ENCODE measurements at places on chromosomes 11 and 22. TPM values are rescaled to one million over a fixed set of nuclear protein-coding genes. Genes with fewer than 3 reads are reported as not detected.
A peak's percentile ranks its signal among the peaks of the same experiment; 100 is the strongest.

DNA sequence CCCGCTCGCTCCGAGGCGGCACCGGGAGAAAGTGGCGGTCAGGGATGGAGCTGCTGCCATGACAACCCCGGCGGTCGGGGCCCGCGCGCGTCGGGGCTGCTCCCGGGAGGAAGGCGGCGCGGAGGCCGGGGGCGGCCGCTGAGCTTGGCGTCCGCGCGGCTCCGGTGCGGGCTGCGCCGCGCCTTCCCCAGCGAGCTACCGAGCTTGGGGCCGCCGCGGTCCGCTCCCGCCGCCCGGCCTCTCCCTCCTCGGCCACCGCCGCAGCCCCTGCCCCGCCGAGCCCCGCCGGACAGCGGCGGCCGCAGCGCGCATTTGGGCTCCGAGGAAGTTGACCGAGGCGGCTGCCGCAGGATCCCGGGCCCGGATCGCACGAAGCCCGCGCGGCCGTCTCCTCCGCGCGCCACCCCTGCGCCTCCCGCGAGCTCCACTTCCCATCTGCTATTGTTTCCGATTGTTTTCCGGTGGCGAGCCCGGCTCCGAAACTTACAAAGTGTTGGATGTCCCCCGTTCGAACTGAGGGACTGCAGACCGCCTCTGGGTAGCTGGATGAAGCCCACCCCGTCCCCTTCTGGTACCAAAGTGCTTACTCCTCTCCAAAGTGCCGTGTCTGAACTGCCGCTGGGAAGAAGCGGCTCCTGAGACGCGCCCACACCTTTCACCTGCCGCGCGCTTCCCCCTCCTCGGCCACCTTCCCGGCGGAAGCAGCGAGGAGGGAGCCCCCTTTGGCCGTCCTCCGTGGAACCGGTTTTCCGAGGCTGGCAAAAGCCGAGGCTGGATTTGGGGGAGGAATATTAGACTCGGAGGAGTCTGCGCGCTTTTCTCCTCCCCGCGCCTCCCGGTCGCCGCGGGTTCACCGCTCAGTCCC, 540.3 kb downstream of the NTM start:
- no peak overlapping the region for H3K27ac ChIP-seq
- H3K36me3 ChIP-seq: peaks cover 2% of the 10 kb centered on the region
- H3K4me1 ChIP-seq: no peaks in the 10 kb centered on the region
- H3K27me3 ChIP-seq: peaks cover 43% of the 10 kb centered on the region
- H3K4me3 ChIP-seq: no peak overlapping the region

Gene LDLRAD3
- total RNA-seq: not detected

Gene SMCO4
- total RNA-seq: 36.1 TPM

DNA sequence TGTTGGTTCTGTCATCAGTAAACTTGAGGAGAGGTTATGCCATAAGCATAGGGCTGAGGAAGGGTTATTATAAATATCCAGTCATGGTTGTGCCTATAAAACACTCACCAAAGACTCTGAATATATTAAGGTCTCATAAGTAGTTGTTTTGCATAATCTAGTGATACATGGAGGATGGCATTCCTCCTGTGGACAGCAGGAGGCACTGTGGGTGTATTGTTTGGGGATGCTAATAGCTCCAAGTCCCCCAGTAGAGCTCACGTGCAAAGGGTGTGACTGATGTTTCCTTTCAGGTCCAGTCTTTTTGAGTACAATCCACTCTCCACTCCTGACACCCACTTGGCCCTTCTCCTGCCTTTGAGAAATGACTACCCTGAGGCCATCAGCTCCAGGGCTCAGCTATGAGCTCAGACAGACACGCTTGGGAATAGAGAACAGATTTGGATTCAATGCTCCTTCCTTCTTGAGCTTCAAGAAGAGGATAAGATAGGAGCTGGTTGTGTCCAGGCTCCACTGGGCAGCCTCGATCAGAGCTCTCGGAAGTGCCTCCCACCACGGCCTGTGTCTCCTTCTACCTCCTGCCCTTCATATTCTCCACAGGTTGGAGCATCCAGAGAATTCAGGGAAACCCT, 85.2 kb upstream of the IGLL5 start:
- no peak overlapping the region for H3K4me3 ChIP-seq
- no peaks in the 10 kb centered on the region for H3K36me3 ChIP-seq
- H3K4me1 ChIP-seq: no peaks in the 10 kb centered on the region
- no peaks in the 10 kb centered on the region for H3K27me3 ChIP-seq
- no peak overlapping the region for H3K27ac ChIP-seq

- no peaks in the 10 kb centered on the region for H3K36me3 ChIP-seq
- no peaks in the 10 kb centered on the region for H3K27me3 ChIP-seq
- no peak overlapping the region for H3K27ac ChIP-seq
- peak; percentile 55 for DNase-seq
- H3K4me1 ChIP-seq: no peaks in the 10 kb centered on the region
- peak overlapping the region; percentile 74 for H3K4me3 ChIP-seq
Observed at GRCh38 chr11:67303835-67304411, 593 bp downstream of the SSH3 start.

- peaks cover 40% of the 10 kb centered on the region for H3K4me1 ChIP-seq
- DNase-seq: no peak
- H3K4me3 ChIP-seq: no peak overlapping the region
- no peak overlapping the region for H3K27ac ChIP-seq
Observed at GRCh38 chr11:16610738-16611388, 127.6 kb upstream of the C11orf58 start.

DNA sequence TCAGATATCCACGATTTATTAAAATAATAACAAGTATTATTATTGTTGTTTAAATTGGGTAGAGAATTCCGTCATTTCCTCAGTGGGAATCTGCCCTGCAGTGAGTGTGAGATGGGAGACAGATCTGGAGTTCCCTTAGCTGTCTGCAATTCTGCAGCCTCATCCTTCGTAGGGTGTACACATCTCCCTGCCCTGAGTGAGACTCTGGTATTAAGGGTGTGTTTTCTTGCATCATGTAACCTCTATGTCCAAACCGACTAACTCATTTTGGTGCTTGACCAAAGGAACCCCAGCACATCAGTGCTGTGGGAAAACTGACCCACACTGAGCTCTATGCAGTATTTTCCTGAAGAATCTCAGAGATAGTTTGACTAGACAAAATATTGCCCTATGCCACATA, 157.6 kb downstream of the LDLRAD3 start:
- DNase-seq: no peak
- H3K4me1 ChIP-seq: no peaks in the 10 kb centered on the region
- no peaks in the 10 kb centered on the region for H3K36me3 ChIP-seq
- H3K27me3 ChIP-seq: no peaks in the 10 kb centered on the region
- no peak overlapping the region for H3K4me3 ChIP-seq

Gene OR2AG1
- total RNA-seq: not detected

All from activated T-cell treated with anti-CD3 and anti-CD28 coated beads, Interleukin-2, amount 50 U/mL, for 72 hours (primary cell).